ENCODE measurements at places on chromosomes 11 and 22.

- no peak for DNase-seq
Measured at GRCh38 chr11:76659672-76660532, 10.6 kb downstream of the LRRC32 start.

GRCh38 chr22:31448382-31448781 is 41.3 kb downstream of the EIF4ENIF1 start:
- DNase-seq, result no peak

DNA sequence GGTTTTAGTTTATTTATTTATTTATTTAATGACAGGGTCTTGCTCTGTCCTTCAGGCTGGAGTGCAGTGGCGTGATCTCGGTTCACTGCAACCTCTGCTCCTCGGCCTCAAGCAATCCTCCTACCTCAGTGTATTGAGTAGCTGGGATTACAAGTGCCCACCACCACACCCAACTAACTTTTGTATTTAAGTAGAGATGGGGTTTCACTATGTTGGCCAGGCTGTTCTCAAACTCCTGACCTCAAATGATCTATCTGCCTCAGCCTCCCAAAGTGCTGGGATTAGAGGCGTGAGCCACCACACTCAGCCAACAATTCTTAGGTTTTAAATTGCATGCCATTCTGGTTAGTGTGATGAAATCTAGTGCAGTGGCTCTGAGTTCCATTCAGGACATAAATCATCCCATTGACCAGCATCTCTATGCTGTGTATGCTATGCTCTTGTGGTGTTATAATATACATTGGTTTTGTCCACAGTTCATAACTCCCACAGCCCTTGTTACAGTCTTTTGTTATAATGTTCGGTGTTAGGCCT is 28.5 kb downstream of the ZNF280B start:
- DNase-seq, result no peak

DNA sequence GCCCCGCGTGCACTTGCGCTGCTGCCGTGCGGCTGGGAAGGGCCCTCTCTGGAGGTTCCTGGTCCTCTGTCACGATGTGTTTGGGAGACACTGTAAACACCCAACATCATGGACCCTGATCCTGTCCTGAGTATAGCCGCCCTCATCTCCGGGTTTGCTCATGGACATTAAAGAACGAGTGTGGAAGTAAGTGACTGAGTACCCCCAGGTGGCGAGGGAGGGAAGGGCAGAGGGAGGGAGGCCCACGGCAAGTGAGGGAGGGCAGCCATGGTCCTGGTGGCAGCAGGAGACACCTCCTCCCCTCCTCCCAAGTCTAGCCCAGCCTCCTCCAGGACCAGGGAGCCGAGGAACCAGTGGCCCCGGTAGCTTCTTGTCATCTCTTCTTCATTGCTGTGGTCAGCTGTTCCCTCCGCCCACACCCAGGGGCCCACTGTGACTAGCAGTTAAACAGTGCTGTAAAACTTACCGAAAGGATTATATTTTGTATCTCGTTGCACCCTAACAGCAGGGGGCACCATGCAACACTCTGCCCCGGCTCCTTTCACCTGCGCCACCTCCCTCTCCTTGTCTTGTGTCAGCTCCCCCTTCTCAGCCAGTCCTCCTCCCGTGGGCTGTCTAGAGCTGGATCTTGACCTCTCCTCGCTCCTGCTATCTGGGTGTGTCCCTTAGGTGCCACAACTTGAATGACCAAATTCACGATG is 566.5 kb upstream of the B3GAT1 start:
- DNase-seq, result no peak

DNA sequence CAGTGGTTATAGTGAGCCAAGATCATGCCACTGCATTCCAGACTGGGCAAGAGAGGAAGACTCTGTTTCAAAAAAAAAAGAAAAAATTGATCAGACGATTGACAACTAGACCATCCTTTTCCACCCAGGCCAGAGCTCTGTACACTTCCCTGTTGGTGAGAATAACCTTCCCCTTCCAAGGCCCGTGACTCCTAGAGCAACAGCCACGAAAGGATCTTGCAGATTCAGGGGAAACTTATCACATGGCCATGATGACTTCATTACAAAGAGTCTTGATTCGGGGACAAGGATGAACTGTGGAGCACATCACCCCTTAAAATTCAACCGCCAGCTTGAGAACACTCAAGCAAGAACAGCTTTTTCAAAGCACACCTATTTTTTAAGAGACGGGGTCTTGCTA is 10.3 kb downstream of the CD5 start:
- peak; percentile 56 for DNase-seq

DNA sequence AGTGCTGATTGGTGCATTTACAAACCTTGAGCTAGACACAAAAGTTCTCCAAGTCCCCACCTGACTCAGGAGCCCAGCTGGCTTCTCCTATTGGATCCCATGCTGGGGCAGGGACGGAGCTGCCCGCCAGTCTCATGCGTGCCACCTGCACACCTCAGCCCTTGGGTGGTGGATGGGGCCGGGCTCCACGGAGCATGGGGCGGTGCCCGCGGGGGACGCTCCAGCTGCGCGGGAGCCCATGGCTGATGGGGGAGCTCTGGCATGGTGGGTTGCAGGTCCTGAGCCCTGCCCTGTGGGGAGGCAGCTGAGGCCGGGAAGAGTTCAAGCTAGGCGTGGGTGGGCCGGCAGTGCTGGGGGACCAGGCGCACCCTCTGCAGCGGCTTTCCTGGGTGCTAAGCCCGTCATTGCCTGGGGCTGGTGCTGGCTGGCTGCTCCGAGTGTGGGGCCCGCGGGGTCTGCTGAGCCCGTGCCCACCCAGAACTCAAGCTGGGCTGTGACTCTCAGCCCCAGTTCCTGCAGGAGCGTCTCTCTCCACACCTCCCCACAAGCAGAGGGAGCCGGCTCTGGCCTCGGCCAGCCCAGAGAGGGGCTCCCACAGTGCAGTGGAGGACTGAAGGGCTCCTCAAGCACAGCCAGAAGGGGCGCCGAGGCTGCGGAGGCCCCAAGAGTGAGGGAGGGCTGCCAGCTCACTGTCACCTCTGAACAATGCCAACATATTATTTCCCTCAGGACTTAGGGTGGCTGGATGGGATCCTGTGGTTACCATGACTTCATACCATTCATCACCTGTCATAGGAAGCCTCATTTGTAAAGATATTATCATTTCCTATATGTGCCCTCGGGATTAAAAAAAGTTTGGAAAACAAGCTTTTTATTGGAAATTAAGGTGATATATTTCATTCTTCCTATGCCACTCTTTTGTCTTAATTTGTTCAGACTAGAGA is 688.7 kb downstream of the ETS1 start:
- DNase-seq, result no peak

DNA sequence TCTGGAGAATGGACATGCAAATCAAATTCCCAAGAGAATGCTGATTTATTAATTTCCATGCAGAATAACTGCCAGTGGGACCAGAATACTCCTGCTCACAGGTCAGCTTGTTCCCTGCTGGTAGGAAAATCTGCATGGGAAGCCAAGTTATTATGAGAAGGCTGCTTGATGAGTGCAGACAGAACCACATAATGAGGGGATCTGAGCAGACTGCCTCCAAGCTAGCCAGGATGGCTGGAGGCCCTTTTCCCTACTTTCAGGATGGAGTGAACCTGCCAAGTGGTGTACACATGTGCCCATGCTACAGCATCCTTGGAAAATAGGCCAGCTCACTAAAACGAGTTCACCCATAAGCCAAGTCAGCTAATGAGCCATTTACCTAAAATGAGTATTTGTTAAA is 55.2 kb upstream of the ZBED5 start:
- no peak for DNase-seq

GRCh38 chr22:20741634-20742581 is 32.0 kb upstream of the SERPIND1 start:
- DNase-seq, result peak; percentile 23

DNA sequence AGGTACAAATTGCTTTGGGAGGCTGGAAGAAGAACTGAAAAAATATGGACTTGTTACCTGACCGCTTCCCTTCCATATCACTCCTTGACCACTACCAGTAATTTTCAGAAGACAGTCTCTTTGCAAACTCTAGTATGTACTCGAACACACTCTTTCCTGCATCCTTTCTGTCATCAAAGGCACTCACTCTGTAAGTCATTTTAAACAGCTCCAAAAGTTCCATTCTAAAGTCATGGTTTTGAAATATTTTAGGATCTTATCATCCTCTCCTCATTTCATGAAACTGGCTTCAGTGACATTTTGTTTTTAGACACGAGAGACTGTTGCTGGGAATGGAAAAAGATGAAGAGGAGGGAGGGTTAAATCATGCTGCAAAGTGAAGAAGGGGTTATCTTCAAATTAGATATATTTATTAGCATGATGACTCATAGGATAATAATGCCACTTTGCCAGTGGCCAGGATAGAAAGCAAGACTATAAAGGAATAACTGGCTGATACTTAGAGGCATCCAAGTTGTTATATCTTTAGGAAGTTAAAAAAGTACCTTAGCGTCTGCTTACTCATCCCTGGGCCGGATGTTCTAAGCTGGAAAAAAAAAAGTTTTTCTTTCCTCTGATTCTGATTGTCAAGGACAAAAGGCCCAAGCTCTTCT is 549.3 kb downstream of the METTL15 start:
- no peak for DNase-seq

DNA sequence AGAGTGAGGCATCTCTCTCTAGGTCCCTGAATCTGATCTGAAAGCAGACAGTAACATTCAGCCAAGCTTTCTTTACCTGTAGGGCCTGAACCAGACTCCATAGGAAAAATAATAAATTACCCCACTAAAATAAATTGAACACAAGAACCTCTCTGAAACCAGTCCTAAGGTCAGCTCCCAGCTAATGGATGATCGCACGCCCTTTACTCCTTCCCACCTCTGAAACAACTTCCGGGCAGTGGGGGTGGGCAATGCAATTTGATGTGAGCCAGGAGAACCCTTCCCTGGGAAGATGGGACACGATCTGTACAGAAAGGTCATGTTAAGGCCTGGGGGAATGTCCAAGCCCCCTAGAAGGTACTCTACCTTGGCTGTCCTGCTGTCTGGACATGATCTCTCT is 71.2 kb downstream of the MICAL3 start:
- DNase-seq, result no peak

- peak; percentile 10 for DNase-seq
Measured at GRCh38 chr22:47337161-47337621, 574.7 kb downstream of the TBC1D22A start.

GRCh38 chr11:34446386-34446785 is 7.7 kb downstream of the CAT start:
- DNase-seq, result no peak

- peak; percentile 33 for DNase-seq
Measured at GRCh38 chr22:41094041-41094593, 1.7 kb downstream of the EP300 start.

DNA sequence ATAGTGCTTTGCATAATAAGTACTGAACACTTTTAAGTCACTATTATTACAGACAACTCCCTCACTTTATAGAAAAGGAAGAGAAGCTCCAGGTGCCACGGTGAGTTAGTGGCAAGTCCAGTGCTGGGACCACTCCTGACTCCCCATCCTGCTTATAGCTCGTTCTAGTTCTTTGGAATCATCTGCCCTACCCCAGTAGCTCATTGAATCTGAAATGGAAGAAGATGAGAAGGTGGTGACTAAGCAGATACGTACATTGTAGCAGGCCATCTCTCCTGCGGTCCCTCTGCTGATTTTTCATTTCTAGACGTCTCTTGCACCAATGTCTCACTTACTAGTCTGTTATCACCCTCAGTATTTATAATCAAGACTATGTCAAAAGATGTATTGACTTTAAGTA is 21.6 kb downstream of the MMP20 start:
- no peak for DNase-seq

- peak; percentile 98 for DNase-seq
Measured at GRCh38 chr11:61347916-61348461, 13.7 kb downstream of the CYB561A3 start.

DNA sequence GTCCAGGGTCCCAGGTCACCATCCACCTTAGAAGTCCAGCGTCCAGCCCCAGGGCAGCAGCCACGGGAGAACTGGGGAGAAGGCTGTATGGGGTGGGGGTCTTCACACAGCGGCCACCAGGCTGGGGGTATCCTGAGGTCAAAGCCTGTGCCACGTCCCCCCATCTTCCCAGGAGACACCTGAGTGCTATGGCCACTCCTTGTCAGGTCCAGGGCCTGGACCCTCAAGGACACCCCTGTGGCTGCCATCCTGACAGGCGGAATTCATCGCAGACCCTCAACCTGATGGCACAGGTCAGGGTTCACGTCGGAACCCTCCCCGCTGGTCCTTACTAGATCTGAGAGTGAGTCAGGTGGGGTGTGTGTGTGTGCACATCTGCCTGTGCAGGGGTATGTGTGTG is 18.6 kb downstream of the BRSK2 start:
- no peak for DNase-seq

- DNase-seq, result no peak
Measured at GRCh38 chr11:73965076-73965763, 14.4 kb downstream of the DNAJB13 start.

GRCh38 chr11:119115484-119116234 is 5.7 kb upstream of the HINFP start:
- DNase-seq, result peak; percentile 91

- no peak for DNase-seq
Measured at GRCh38 chr11:96313163-96313562, 29.8 kb downstream of the MAML2 start.

- DNase-seq, result peak; percentile 91
Measured at GRCh38 chr11:67268081-67268961, 2.0 kb downstream of the GRK2 start.

- no peak for DNase-seq
Measured at GRCh38 chr11:304061-304506, 3.5 kb upstream of the IFITM2 start.
